Left renal pelvis (tissue), 4 donors: ENCODE measurements at places on chromosomes 1 and 21.
A peak's percentile ranks its signal among the peaks of the same experiment; 100 is the strongest.

DNA sequence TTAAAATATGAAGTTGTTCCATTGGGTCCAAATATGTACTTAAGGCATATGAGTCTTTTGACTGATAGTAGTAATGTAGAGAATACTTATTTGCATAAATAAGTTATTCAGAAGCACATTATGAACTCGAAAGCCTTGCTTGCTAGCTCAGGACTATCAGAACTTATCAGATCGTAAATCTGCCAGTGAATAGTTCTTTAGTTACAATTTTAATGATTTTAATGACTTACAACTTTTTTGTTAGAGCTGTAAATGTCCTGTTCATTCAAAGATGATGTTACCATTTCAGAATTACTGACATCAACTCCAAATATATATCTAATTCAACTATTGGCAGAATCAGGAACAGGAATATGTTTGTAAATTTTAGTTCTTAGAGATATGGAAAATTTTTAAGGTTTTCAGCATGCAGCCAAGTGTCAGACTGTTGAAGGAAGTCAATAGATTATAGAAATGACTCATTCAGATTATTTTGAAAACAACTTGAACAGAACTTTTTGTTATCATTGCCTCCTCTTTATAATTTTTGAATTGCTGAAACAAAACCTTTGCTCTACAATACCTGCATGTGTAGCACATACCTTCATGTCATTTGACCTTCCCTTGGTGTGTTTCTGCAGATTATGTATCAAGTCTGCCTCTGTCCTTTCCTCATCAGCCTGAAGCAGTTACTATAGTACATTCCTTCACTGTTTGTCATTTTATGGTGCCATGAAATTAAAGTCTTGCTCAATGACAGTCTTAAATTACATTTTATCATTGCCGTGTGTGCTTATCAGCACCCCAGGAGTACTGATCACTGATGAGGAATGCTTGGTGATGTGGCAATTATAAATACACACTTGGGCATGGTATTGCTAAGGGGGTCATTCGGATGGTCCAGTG, 44.9 kb downstream of the LRRC8D start:
- DNase-seq = no peak

GRCh38 chr1:59639266-59639665, 175.5 kb upstream of the HOOK1 start:
- no peak for DNase-seq

- no peak for DNase-seq
These were observed 115.3 kb downstream of the C1orf21 start for GRCh38 chr1:184502161-184502560.

DNA sequence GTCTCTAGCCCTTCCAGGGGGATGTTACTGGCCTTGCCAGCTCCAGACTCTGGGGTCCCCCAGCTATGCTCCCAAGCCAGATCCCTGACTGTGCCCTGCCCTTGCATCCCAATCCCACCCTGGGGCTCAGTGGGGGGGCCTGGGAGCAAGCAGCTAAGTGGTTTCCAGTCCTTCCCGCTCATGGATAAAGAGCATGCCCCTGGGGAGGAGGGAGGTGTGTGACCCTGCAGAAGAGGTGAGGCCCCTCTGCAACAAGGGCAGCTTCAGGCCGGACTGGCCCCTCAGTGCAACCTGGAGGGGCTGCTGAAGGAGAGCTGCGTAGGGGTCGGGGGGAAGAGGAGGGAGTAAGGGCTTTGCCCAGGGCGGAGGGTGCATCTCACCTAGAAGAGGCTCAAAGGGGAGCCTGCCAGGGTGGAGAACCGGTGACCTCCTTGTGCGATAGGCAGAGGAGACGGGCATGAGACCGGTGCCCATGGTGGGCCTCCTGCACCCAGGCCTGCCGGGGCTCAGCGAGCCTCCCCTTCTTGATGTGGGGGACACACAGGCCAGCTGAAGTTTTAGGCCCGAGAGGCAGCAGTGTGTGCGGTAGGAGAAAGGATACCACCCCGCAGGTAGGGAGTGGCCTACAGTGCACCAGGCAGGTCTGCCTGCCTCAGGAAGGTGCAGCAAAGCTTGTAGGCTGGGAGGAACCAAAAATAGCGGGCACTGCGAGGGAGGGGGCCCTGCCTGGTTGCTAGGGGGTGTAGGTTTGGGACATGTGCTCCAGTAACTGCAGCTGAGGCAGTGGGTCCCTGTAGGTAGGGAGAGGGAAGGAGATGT, 3.1 kb downstream of the OBSCN start:
- no peak for DNase-seq

GRCh38 chr1:88890791-88891317, 513 bp downstream of the GTF2B start:
- DNase-seq = no peak

- peak; percentile 21 for DNase-seq
These were observed 7.2 kb downstream of the TUFT1 start for GRCh38 chr1:151547119-151547899.

- DNase-seq = no peak
These were observed 378 bp downstream of the ANKRD65 start for GRCh38 chr1:1420654-1421141.
